ENCODE measurements at places on chromosomes 4 and X. TPM values are rescaled to one million over a fixed set of nuclear protein-coding genes. Genes with fewer than 3 reads are reported as not detected.

DNA sequence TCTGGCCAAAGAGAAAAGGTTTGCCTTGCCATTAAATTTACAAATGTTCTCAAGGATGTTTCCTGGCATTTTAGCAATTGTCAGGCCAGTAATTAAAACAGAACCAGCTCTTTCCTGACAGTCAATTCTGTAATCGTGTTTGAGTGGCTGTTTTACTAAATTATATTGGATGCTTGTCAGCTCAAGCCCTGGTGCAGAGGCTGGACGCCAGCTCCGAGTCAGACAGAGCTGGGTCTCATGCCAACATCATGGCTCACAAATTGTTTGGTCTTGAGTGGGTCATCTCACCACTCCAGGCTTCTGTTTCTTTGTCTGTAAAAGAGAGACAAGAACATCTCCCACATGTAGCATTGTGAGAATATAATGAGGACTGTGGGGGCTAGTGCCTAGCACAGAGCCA lies 190.3 kb upstream of the PSAPL1 start:
- DNase-seq: no peak

DNA sequence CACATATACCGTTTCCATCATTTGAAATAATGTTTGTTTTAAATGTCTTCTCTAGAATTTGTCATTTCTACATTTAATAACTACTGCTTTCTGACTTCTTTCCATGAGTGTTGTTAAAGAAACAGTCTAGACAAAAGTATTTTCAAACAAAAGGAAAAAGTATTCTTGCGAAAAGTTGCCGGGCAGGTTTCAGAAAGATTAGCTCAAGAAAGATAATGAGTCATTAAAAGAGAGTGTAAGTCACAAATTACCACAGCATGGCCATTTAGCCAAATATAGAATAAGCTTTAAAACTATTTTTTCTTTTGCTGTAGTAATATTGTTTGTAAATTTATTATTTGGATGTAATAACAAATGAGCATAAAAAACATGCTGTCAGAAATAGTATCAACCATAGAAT lies 493.0 kb downstream of the TLL1 start:
- no peak for DNase-seq

GRCh38 chrX:133370696-133371275 lies 44.5 kb downstream of the GPC4 start:
- no peak for DNase-seq

DNA sequence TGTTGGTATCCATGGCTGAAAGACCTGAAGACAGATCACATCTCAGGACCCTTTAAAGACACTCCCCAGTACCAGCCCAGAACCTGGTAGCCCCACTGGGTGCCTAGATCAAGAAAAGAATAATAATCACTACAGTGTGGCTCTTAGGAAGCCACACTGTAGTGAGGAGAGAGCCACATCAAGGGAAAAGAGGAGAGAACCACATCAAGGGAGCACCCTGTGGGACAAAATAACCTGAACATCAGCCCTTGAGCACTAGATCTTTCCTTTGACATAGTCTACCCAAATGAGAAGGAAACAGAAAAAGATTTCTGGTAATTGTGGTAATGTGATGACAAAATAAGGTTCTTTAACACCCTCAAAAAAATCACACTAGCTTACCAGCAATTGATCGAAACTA lies 15.3 kb downstream of the RTL3 start:
- no peak for DNase-seq

DNA sequence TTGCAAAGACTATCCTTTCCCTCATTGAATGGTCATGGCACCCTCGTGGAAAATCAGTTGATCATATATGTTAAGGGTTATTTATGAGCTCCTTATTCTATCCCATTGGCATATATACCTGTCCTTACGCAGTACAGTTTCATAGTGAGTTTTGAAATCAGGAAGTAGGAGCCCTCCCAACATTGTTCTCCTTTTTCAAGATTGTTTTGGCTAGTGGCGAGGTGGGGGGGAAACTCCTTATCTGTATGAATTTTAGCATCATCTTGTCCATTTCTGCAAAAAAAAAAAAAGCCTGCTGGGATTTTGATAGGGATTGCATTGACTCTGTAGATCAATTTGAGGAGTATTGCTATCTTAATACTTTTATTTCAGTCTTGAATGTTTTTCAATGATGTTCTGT lies 2.5 kb upstream of the USP9X start:
- DNase-seq: no peak

The ZNF157 gene
- not detected for total RNA-seq

The HGFAC gene
- total RNA-seq: 0.12 TPM

DNA sequence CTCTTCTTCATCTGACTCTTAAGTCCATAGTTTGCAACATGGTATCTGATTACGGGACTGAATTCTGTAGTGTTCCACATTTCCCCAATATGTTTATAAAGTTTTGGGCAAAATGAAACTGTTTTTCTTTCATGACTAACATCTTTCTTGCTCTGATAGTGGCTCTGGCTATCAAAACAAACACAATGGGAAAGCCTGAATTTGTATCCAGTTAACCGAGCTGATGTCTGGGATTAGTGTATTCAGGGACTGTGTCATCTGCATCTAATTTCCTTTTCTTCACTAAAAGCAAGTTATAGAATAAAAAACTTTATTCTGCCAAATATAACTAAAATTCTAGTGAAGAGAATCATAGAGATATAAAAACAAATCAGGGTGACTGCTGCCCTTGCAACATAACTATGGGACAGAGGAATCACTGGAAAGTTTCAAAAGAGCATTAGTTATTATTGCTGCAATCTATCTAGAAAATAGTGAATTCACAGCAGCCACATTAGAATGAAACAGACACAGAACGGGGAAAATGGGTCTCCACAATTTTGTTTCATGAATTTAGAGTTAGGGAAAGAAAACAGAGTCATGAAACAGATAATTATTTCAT lies 61.3 kb downstream of the ANTXR2 start:
- no peak for DNase-seq

The VMA21 gene
- 63.6 TPM for total RNA-seq

DNA sequence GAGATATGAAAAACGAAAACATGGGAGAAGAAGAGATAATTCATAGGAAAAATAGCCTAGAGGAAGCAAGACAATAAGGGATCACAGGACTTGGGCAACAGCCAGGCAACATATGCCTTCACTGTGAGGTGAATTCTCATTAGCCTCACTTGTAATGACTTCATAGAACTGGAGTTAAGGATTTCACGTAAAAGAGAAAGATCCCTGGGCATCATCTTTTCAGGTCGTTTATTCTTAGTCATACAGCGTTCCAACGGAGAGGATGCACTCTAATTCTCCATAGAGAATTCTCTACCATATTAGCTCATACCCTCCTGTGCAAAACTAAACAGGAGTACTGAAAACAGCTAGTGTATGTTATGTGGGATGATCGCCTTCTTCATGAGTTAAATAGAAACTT lies 1.4 kb downstream of the PRKG2 start:
- no peak for DNase-seq

GRCh38 chrX:137195296-137195695 lies 161.5 kb upstream of the GPR101 start:
- DNase-seq: no peak

The FMR1NB gene
- total RNA-seq: not detected

GRCh38 chrX:10152086-10152485 lies 4.7 kb upstream of the CLCN4 start:
- DNase-seq: no peak

DNA sequence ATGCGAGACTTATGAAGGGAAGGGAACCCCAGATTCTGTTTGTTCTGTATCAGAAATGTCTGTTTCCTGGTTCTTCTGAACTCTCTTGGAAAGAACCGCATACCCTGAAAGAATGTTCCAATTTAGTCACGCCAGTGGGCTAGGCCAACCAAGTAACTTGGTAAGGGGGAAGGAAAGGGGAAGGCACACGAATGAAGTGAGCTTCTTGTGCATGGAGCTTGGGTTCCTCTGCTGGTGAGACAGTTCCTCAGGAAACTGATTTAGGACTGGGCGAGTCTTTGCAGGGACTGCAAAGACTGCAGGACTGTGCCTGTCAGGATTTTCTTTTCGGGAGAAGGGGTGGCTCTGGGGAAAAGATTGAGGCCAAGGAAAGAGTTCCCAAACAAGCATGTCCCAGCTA lies 35.6 kb downstream of the FRMPD3 start:
- no peak for DNase-seq

GRCh38 chr4:16597845-16598596 lies 300.4 kb downstream of the LDB2 start:
- no peak for DNase-seq

DNA sequence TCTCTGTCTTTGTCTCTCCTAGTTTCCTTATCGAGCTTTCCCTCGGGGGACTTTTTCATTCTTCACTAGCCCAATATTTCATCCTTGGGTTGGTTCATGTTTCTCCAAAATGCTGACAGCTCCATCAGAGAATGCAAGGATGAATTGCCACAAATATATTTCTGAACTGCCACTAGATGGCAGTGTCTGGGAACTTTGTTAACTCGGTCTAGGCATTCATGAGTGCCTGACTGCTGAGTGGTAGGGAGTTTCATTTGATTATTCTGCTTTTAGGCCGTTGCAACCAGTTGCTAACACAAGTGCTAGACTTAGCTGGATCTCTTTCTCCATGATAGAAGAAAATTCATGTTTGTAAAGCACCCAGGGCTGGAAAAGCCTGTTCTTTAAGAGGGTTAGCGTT lies 73.5 kb upstream of the RAP2C start:
- DNase-seq: peak; percentile 32

The NEIL3 gene
- 15.7 TPM for total RNA-seq

The PAPSS1 gene
- 46.5 TPM for total RNA-seq

The ELOVL6 gene
- total RNA-seq: 27.5 TPM

GRCh38 chrX:13489454-13489853 lies 79.9 kb upstream of the EGFL6 start:
- no peak for DNase-seq

GRCh38 chr4:110878413-110878812 lies 255.5 kb upstream of the PITX2 start:
- DNase-seq: no peak

DNA sequence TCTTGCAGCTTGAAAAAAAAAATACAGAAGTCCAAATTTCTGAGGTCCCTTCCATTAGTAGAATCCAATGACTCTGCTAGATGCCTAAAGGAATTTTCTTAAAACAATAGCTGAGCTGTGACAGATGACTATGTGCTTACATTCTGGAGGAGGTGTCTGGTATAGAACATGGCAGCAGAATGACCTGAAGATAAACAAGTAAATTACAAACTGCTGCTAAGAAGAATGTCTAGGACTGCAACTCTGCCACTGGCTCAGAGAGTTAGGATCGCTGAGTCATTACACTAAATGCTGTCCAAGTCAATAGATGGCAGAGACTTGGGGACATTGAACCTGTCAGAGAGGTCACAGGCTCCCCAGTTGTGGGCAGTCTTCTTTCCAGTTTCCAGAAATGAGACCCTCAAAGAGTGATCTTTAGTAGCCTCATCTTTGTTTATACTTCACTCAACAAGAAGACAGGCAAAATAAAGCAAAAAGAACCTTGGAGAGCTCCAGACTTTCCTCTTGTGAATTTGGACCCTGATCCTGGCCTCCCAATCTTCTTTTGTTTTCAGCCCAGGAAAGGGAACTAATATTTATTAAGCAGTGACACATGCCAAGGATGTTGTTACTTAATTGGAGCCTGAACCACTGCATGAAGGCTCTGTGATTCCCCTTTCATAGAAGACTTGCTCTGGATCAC lies 56.4 kb upstream of the SCML1 start:
- DNase-seq: no peak

DNA sequence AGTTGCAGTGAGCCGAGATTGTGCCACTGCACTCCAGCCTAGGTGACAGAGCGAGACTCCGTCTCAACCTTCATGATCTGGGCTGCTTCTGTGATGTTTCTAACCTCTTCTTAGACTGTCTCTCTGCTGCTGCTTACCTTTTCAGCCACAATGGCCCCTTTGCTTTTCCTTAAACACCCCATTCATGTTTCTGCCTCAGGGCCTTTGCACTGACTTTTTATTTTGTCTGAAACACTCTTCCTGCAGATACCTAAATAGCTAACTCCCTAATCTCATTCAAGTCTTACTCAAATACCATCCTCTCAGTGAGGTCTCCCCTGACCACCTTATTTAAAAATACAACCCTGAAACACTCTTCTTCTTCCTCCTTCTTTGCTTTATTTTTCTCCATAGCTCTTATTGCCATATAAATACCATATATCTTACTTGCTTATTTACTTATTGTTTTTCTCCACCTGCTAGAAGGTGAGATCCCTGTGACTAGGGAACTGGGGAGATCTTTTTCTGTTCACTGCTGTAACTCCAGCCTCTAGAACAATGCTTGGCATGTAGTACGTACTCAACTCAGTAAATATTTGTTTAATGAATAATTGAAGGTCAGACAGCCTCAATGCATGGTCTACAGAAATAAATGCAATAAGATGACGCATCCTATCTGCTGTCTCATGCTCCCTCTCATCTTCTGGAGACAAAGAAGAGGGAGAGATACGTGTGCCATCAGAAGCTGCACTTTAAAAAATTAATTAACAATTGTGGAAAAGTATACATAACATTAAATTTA lies 43.8 kb upstream of the SETD7 start:
- no peak for DNase-seq

GRCh38 chr4:135238940-135239339 lies 1037.4 kb upstream of the PABPC4L start:
- DNase-seq: no peak

The RNF128 gene
- total RNA-seq: not detected

DNA sequence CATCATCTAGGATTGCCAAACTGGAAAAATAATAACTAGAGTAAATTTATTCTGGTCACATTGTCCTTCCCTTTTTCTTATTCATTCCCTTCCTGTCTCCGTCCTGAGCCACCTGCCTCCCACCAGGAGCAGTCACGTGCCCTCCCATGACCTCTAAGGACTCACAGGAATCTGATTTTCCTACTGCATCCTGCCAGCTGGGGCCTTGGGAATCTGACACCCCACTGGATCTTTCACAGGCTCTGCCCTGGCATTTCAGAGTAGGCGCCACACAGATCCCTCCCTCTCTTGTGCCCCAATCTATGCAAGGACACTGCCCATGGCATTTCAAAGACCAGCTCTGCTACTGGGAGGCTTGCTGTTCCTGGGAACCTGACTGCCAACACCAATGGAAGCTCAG lies 520.5 kb downstream of the PPARGC1A start:
- DNase-seq: no peak

The RNF150 gene
- total RNA-seq: 23.4 TPM

DNA sequence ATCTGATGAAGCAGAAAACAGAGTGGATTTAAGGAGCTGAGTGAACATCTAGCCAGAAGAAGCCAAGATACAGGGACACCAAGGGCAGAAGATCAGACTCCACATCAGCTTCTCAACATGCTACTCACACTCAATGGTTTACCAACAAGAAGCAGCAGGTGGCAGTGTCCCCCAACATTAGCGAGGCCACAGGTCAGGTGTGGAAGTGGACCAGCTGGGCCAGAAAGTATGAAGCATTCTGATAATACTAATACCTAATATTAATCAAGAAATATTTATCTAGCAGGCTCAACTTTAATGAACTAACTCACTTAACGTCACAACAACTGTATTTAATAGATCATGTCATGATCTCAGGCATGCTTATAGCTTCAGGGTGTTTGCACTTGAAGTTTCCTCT lies 73.4 kb upstream of the TTC29 start:
- DNase-seq: peak; percentile 51

The OGT gene
- 149 TPM for total RNA-seq

- DNase-seq: no peak
These were observed 2.1 kb downstream of the MPC1L start for GRCh38 chrX:40625294-40625693.

The GRIPAP1 gene
- 16.2 TPM for total RNA-seq

Data from SJCRH30 (cell line).